ENCODE measurements at places on chromosomes 5 and 9.

GRCh38 chr5:154826-155225 lies 36.5 kb upstream of the LRRC14B start:
- no peak for DNase-seq

- DNase-seq: no peak
These were observed 250.4 kb downstream of the RFK start for GRCh38 chr9:76143834-76144233.

- DNase-seq: no peak
These were observed 99.1 kb upstream of the PRRC1 start for GRCh38 chr5:127418367-127418766.

DNA sequence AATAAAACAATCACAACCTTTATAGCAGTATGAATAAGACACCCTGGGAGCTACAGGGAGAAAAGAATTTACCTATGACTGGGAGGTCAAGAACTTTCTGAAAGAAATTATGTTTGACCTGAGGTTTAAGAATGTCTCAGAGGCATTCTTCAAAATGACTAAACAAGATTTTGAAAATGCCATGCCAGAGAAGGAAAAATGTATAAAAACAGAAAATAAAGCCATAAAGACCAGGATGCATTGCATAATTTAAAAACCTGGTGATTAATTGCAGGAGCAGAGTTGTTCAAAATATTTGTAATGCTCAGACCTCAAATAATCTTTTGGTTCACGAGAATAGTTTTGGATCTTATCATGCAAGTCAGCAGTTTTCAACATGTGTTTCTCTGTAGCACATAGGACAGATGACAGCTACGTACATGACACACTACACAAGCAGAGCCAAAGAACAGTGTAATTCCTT lies 954.7 kb upstream of the ARRDC3 start:
- no peak for DNase-seq

DNA sequence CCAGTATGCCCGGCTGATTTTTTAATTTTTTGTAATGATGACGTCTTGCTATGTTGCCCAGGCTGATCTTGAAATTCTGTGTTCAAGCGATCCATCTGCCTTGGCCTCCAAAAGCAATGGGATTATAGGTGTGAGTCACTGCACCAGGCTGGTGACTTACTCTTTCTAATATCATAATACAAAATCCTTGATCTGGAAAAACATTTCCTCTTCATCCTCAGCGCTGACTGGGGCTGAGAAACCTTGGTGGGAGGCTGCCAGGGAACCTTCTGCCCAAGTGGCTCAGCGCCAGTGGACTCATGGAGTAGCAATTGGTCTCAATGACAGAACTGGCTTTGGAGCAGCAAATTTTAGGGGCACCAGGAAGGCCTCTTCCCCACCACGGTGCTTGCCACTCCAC lies 17.5 kb upstream of the SEMA4D start:
- no peak for DNase-seq

DNA sequence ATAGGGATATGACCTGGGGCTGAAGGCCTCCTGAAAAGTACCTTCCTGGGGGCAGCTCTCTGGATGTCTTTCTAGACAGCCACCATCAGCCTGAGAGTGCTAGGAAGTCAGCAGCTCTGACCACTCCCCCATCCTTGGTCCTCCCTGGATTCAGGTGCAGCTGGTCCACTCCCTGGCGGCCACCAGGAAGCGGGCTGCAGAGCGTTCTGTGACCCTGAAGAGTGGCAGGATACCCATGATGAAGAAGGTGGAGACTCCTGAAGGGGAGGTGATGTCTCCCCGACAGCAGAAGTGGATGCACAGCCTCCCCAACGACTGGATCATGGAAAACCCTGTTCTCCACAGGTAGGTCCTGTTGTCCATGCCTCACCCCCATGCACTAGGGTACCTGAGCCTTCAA lies 1.8 kb downstream of the CCDC180 start:
- no peak for DNase-seq

- no peak for DNase-seq
These were observed 286.5 kb downstream of the ZSWIM6 start for GRCh38 chr5:61618577-61618976.

- no peak for DNase-seq
These were observed 656.5 kb downstream of the BNC2 start for GRCh38 chr9:16213781-16214515.

GRCh38 chr5:167485061-167485774 lies 806.2 kb upstream of the WWC1 start:
- no peak for DNase-seq

- no peak for DNase-seq
These were observed 291.3 kb upstream of the ADAMTSL1 start for GRCh38 chr9:18182636-18183035.

- DNase-seq: no peak
These were observed 89.3 kb upstream of the CER1 start for GRCh38 chr9:14811844-14812243.

- DNase-seq: no peak
These were observed 8.2 kb downstream of the NR2F1-AS1 start for GRCh38 chr5:93572608-93573353.

- no peak for DNase-seq
These were observed 4.5 kb upstream of the PAIP1 start for GRCh38 chr5:43561356-43561755.

GRCh38 chr5:95940758-95941682 lies 20.6 kb downstream of the ELL2 start:
- DNase-seq: no peak

- no peak for DNase-seq
These were observed 124.2 kb upstream of the TRPM3 start for GRCh38 chr9:71245651-71246050.

- no peak for DNase-seq
These were observed 170.8 kb downstream of the SGCD start for GRCh38 chr5:156497804-156498208.

DNA sequence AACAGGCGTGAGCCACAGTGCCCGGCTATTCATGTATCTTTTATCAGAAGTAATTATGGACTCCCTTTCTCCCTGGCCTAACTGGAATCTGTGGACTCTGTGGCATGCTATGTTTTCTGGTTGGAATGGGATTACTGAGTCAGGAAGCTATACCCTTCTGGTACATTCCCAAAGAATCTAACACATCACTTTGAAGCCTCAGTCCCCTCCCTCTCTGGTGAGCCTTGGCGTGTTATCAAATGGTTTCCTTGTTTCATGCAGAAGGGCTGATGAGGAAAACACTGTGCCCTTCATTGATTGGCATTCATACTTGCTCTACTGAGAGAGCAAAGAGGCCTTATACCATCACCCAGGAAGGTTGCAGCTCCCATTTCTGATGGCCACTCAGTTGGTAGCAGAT lies 22.9 kb downstream of the C5orf15 start:
- DNase-seq: no peak

- DNase-seq: no peak
These were observed 15.2 kb downstream of the FNBP1 start for GRCh38 chr9:130027533-130028365.

DNA sequence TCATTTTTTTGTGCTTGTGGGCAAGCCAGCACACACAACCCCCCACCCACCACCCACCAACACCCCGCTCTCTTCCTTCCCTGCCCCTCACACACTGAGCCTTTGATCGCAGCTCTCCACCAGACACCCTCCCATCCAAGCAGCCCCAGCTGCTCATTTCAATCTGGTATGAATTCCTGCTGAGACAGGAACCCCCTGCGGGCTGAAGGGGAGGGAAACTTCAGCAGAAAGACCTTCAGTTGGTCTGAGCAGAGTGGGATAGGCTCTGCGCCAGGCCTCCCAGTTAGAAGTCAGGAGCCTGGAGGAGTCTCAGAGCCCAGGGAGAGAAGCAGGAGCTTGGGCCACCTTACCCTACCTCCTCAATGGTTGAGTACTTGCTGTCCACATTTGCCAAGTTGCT lies 7.2 kb downstream of the PCDHGC5 start:
- DNase-seq: no peak

DNA sequence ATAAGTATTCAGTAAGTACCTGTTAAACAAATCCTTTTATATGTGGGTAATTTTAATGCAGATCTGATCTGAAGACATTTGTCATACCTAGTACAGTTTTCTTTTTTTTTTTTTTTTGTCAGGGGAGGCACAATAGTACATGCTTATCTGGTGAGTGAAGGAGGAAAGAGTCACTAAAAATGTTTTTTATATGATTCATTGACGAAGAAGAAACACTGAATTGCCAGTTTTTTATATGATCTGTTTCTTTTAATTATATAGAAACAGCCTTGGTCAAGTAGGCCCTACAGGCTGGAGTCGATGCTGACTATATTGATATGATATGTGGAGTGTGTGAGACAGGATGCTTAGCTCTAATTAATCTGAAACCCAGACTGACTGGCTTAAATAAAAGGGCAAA lies 315.2 kb downstream of the PSAT1 start:
- DNase-seq: no peak

DNA sequence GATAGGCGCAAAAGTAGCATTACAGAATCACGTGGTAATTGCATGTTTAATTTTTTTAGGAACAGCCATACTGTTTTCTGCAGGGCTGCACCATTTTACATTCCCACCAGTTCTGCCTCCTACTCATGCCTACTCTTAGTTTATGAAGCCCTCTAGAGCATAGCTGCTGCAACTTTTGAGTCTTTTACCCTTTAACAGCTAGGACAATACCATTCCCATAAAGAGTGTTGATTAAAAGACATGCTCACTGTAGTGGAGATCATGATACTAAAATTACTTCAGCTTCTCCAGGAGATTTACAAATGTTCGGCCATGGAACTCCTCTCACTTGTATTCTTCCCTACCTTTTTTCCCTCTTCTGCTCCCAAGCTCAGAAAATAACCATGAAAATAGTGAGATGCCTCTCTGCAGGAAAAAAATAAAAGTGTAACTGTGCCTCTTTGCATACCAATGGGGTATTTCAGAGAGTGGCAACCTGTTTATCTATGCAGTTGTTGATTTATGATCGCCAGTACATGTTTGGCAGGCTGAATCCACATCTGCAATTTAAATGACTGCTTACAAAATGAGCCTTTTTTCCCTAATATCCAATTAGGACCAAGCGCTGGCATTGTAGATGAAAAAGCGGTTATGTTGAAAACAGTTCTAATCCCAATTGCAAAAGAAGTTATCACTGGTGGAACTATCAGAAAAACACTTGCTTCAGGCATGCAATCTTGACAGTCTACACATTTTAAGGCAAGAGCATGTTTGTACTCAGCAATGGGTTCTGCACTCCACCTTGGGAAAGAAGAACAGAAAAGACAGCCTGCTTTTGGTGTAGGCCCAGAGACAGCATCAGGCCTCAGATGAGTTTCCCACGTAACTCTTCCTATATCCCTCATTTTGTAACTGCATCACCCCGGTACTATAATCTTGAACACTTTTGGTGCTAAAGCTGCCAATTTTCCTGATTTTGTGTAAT lies 131.1 kb downstream of the ADAMTSL1 start:
- no peak for DNase-seq

- DNase-seq: no peak
These were observed 96.2 kb downstream of the CHSY3 start for GRCh38 chr5:130000460-130000859.

DNA sequence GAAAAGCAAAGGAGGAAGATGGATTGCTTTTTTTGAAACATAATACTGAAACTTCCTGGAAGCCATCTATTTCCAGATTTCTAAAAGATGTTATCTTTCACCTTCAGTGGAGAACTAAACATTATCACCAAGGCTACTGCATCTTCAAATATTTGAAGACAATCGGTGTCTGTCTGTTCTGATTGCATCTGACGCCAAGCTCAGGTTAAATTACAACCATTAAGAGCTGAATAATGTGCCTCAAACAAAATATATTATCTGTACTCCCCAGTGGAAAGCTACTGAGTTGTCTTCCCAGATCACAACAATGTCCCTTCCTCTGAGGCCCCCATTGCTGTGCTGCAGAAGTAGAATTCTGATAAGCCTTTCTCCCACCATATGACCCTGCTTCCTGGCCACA lies 342.3 kb downstream of the PLK2 start:
- DNase-seq: no peak

DNA sequence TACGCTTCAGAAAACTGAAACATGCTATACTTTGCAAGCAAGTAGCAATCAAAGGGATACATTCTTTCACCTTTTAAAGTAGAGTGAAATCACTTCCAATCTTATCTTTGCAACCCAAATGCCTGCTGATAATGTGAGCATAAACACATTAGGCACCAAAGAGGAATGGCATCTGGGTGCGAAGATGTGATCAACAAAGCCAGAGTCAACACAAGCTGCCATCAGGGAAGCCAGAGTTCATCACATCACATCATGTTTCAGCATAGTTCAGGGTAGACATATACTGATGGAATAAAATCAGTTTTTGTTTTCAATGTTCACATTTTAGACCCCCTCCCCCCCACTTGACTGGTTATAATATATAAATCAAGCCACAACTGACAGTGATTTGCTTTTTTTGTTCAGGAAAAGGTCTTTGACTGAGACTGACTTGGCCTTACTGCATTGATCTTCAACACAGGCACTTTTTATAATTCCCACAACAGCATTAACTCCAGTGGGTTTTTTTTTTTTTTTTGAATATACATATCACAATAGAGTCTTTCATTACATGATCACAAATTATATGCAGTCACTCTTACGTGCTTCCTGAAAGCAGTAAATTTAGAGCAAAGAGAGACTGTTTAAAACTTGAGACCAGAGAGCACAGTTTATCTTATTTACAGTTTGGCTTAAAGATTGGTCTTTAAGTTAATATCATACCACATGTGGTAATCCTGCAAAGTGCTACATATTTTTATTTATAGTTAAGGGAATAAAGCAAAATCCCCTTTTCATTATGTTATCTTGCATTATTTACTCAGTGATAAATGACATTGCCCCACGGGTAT lies 20.3 kb downstream of the AOPEP start:
- no peak for DNase-seq

GRCh38 chr9:107827304-107827703 lies 337.7 kb upstream of the KLF4 start:
- no peak for DNase-seq

- no peak for DNase-seq
These were observed 7.7 kb downstream of the LHFPL2 start for GRCh38 chr5:78640662-78641474.

- DNase-seq: no peak
These were observed 12.1 kb downstream of the C6 start for GRCh38 chr5:41201082-41201772.

- no peak for DNase-seq
These were observed 158.1 kb upstream of the IER5L start for GRCh38 chr9:129336130-129336528.

DNA sequence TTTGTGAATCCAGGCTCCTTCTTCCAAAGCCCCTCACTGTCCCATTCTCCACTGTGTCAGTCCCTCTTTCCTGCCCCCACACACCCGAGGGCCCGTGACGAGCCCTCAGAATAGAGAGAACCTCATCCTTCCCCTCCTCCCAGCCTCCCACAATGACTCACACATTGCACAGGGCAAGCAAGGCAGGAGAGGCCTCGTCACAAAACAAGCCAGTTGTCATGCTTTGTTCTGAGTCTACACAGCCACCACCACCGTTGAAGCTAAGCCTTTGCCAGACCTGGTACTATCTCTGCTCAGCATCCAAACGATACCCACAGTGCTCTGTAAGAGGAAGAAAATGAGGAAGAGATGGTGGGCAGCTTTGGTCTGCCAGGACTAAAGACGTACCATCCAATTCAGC lies 142.2 kb upstream of the ZNF366 start:
- no peak for DNase-seq

DNA sequence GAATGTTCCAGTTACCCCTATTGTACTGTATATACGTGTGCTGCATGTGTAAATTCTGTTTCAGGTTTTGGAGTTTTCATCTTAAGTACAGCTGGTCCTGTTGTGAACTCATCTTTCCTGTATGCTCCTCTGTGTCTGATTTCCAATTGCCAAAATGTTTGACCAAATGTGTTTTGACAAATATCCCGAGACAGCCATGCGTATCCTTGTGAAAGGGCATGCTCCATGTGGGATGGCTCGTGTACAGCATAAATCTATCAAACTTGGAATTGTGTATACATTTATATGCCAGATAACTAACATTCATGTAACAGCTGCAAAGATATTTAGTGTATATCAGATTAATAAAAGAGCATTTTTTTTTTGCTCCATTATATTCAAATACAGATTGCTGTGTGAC lies 69.5 kb upstream of the IQGAP2 start:
- DNase-seq: no peak

Measured in cortex of kidney (tissue), 1 donor.